NCI-H1930 (cell line): ENCODE measurements at places on chromosomes 11 and 22.

DNA sequence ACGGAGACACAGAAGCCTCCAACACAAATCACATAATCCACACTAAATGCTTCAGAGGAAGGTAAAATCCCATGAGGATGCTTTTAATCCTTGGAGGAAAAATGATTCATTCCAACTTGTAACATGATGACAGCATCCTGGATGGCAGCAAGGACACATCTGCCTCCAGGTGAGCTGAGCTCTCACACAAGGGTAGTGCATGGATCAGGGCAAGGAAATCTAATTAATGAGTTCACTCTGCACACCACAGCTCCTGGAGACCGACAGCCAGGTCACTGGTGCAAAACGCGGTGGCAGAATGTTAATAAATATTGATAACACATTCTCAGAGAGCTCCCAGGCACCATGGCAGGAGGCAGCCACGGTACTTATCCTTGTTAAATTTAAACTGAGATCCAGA is 40.3 kb upstream of the CYP2D6 start:
- DNase-seq, result no peak

DNA sequence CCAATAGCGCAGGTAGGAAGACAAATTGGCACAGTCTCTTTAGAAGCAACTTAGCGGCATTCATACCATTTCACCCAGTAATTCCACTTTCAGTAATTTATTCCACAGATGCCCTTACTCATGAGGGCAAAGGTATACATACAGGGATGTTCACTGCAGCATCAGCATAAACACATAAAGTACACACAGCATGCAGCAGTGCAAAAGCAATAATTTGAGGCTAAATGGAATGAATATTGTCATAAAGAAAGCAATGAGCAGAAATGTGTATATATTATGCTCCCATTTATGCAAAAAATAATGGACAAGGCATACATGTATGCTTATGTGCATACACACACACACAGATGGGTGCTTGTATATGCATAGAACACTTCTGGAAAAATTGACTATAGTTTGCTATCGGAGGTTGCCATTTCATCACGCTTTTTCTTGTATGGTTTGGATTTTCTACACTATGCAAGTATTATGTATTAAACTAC is 50.2 kb downstream of the TECTA start:
- no peak for DNase-seq

GRCh38 chr11:78380615-78381051 is 37.0 kb downstream of the GAB2 start:
- DNase-seq, result no peak

- DNase-seq, result no peak
Observed at GRCh38 chr22:45499746-45500145, 2.9 kb upstream of the FBLN1 start.

- DNase-seq, result no peak
Observed at GRCh38 chr11:79439886-79440570, 802 bp downstream of the TENM4 start.

DNA sequence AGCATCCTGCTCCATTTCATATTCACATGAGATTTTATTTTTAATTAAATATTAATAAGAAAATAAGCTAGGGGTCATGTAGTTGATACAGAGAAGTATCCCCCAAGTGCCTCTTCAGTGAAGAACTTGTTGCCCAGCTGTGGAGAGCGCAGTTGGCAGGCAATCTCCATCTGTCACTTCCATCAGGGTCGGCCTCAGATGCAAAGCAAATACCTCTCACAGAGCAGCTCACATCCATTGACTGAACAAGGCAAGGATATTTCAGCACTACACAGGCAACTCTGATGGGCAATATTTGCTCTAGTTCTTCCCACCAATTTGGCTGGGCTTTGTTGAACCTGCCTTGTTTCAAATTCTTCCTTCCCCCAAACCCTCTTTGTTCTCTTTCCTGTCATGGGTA is 129.4 kb downstream of the NOX4 start:
- DNase-seq, result no peak

- DNase-seq, result no peak
Observed at GRCh38 chr11:42066113-42066512, 606.7 kb upstream of the LRRC4C start.

GRCh38 chr11:56855217-56855616 is 106.7 kb upstream of the OR9G4 start:
- no peak for DNase-seq

DNA sequence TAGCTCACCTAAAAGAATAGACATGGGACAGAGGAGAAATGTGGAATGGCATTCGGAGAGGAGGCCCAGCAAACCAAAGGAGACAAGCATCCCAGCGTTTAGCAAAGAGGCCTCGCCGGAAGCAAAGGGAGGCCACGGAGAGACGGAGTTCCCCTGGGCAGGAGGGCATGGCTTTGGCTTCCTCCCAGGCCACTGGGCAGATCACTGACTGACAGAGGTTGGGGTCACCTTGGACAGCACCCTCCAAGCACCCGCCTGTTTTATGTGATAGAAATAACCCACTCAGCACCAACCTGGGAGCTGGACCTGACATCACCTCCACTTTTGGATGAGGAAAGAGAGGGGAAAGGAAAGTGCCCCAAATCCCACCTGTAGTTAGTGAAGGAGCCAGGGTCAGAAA is 434.1 kb downstream of the BRD1 start:
- no peak for DNase-seq

- no peak for DNase-seq
Observed at GRCh38 chr11:98732947-98733346, 287.8 kb upstream of the CNTN5 start.

DNA sequence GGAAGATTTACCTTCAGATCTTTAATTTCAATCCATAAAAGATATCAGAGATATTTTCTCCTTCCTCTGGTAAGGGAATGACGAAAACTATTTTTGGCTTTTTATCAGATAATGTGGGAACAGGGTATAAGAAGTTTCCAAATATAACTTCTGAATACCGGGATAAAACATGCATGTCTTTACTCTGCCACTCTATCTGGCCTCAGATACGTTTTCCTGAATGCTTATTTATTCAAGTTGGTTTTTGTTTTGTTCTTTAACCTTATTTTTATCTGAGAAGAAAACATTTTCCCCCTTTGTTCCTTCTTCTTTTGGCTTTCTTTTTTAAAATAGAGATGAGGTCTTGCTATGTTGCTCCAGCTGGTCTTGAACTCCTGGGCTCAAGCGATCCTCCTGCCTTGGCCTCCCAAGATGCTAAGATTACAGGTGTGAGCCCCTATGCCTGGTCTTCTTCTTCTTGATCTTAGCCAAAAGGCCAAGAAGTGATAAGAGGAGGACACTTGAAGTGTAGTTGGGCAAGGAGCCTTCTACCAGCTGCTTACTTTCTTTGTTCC is 1.5 kb downstream of the SERPIND1 start:
- DNase-seq, result no peak

DNA sequence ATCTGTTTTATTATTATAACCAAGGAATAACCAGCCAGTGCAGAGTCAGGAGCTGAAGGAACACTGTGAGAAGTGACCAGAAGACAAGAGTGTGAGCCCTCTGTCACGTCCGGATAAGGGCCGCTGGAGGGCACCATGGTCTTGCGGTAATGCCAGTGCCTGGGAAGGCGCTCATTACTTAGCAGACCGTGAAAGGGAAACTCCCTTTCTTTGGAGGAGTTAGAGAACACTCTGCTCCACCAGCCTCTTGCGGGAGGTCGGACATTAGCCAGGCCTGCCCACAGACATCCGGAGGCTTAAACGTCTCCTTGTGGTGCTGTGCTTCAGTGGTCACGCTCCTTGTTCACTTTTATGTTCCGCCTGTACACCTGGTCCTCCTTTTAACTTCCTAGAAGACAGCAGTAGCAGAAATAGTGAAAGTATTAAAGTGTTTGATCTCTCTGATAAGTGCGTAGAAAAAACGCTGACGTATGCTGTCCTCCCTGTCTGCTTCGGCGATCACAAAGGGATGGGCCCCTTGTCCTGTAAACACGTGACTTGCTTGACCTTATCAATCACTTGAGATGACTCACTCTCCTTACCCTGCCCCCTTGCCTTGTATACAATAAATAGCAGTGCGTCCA is 120.6 kb upstream of the LMO1 start:
- no peak for DNase-seq
